ENCODE measurements at places on chromosomes 13 and 19. TPM values are rescaled to one million over a fixed set of nuclear protein-coding genes. Genes with fewer than 3 reads are reported as not detected.

- DNase-seq: no peak
Measured at GRCh38 chr13:114283576-114283975, 2.2 kb downstream of the UPF3A start.

The COL4A2 gene
- total RNA-seq: 1,116 TPM

- DNase-seq: peak; percentile 5
Measured at GRCh38 chr13:93388701-93389100, 162.1 kb downstream of the GPC6 start.

GRCh38 chr19:8702350-8702749 is 3.8 kb upstream of the ACTL9 start:
- DNase-seq: no peak

- DNase-seq: peak; percentile 51
Measured at GRCh38 chr19:1470305-1471009, 8.6 kb downstream of the C19orf25 start.

The PSG7 gene
- not detected for total RNA-seq

- no peak for DNase-seq
Measured at GRCh38 chr13:20775961-20776360, 2.2 kb upstream of the EEF1AKMT1 start.

- DNase-seq: peak; percentile 93
Measured at GRCh38 chr13:32315238-32316027, at the start of the genes BRCA2 and ZAR1L. BRCA2 (plus strand) TSS chr13:32315508; CDS start chr13:32316461, 953 bp downstream. ZAR1L (minus strand) TSS chr13:32315363; CDS start chr13:32311925, 3,438 bp downstream.

DNA sequence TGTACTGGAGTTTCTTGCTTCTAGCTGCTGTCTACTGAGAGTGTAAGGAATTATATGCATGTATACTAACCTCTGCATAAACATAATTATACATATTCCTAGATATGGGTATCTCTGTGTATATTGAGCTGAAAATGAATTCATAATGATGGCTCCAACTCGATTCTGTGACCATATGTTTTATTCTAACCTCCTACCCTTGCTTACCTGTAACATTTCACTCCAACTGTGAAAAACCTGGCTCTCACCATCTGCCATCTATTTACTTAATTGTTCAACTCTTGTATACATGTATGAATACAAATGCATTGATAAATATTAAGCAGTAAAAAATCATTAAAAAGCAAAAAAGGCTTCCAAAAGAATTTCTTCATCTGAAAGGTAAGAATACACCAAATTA is 1729.5 kb upstream of the SPRY2 start:
- no peak for DNase-seq

- no peak for DNase-seq
Measured at GRCh38 chr13:85755123-85755522, 44.1 kb downstream of the SLITRK6 start.

GRCh38 chr19:38059897-38060296 is 152.9 kb downstream of the SIPA1L3 start:
- no peak for DNase-seq

The NLRP5 gene
- total RNA-seq: not detected

The ZNF132 gene
- 8.7 TPM for total RNA-seq

DNA sequence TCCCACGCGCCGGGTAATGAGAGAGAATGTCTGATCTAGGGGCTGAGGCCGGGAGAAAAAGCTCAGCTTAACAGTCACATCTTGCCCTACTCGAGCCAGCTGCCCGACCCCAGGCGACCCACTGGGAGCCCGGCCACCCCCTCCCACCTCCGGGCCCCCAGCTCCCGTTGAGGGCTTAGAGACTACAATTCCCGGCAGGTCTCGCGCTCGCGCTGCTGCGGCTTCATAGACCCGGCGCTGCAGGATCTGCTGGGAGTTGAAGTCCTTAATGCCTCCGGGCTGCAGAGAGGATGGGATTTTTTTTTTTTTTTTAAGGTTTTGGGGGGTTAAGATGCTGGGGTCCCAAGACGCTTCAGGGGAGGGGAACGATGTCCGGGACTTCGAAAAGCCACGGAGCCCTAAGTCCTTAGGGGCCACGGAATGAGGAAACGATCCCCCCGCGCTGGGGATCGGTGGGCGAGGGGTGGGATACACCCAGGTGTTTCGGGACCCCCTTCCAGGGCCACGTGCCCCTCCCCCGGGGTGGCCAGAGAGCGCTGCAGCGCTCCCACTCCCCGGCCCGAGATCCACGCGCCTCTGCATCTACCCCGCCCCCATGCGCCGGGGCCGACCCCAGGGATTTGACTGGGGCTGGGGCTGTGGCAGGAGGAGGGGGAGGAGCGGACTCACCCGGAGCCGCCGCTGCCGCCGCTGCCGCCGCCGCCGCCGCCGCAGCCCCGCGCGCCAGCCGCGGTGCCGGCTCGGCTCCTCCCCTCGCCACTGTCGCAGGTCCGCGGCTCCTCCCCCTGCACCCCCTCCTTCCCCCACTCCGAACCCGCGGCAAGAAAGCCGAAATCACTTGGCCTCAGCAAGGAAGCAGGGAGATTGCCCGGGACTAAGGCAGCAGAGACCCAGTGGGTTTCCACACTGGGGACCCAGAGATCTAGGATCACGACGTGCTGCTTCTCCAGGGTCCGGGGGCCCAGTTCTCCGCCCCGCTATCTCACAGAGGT is at the start of gene SYT3:
SYT3 (minus strand) TSS at position 761 of the 992 bp plus-strand sequence. CDS start 2,470 bp downstream, outside the sequence.
- peak; percentile 12 for DNase-seq
